WTC11 (cell line): ENCODE measurements at places on chromosomes 7 and 10. TPM values are rescaled to one million over a fixed set of nuclear protein-coding genes. Genes with fewer than 3 reads are reported as not detected.

- no peak for DNase-seq
These were observed 258.0 kb downstream of the ZMYND11 start for GRCh38 chr10:393106-393745.

DNA sequence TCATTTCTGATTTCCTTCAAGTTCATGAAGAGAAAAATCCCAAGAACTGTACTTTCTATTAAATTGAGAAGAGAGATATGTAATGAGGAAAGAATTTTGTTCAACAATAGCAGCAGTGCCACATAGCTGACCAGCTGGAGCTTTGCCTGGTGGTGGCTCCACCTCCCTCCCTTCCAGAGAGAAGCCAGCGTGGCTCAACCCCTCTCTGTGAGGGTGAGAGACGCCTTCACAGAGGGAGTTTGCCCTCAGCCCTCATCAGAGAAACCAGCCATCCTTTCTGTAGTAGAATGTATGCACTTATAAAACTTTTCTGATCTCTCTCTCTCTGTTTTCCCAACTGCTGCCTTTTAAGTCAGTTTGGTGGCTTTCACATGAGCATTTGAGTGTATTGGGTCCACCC, 20.5 kb upstream of the COL1A2 start:
- peak; percentile 43 for DNase-seq

TSPAN33 gene
- total RNA-seq: 30.0 to 42.9 TPM (median 39.8 TPM) in 3 replicates

- DNase-seq: no peak
These were observed 9.8 kb downstream of the SLC16A12 start for GRCh38 chr10:89525556-89525955.

CLCN1 gene
- total RNA-seq: 0.23 to 0.46 TPM (median 0.28 TPM) in 3 replicates

IGFBP3 gene
- 2.9 to 4.9 TPM (median 4.3 TPM) in 3 replicates for total RNA-seq

DNA sequence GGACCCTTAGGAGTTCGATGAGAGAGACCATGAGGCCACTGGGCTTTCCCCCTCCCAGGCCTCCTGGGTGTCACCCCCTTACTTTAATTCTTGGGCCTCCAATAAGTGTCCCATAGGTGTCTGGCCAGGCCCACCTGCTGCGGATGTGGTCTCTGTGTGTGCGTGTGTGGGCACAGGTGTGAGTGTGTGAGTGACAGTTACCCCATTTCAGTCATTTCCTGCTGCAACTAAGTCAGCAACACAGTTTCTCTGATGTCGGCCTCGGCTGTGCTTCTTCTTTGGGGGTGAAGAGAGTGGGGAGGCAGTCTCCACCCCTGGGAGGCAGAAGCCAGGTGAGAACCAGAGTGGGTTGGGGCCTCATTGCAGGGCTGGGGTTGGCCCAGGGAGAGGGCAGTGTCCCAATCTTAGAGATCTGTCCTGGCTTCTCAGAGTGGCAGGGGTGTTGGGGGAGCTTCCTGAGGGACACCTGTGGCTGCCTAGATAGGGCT, 1.5 kb downstream of the PVRIG start:
- no peak for DNase-seq

GRCh38 chr10:86123304-86123703, 243.3 kb downstream of the GRID1 start:
- no peak for DNase-seq

- DNase-seq: no peak
These were observed 63.5 kb downstream of the ZNF365 start for GRCh38 chr10:62437696-62438095.

NUTM2E gene
- 0.07 to 0.25 TPM (median 0.15 TPM) in 3 replicates for total RNA-seq

NPSR1 gene
- not detected in 3 replicates for total RNA-seq

- no peak for DNase-seq
These were observed 117.6 kb downstream of the DNAJC1 start for GRCh38 chr10:21885940-21886339.

DNA sequence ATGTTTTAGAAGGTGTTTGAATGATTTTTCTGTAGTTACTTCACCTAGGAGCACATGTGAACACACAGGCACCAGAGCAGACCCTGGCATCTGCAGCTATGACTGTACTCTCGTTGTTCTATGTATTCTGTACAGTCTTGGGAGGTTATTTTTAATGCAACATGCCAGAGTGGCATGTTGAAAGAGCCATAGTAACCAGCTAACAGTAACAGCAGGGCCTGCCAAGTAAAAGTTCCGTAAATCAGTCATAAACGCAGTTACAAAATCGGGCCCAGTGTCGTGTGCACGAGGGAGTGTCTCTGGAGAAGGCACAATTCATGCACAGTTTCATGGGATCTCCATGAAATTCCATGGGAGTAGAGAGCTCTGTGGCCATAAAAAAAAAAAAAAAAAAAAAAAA, 108.3 kb upstream of the CDK6 start:
- DNase-seq: no peak
